Sciatic nerve (tissue), 2 donors: ENCODE measurements at places on chromosomes 12 and 14. TPM values are rescaled to one million over a fixed set of nuclear protein-coding genes. Genes with fewer than 3 reads are reported as not detected.
A peak's percentile ranks its signal among the peaks of the same experiment; 100 is the strongest.

GRCh38 chr14:99972748-99973466 lies 92.3 kb upstream of the EVL start:
- no peak for DNase-seq

GRCh38 chr12:12717586-12718380 lies 615 bp downstream of the CDKN1B start:
- DNase-seq = no peak

DNA sequence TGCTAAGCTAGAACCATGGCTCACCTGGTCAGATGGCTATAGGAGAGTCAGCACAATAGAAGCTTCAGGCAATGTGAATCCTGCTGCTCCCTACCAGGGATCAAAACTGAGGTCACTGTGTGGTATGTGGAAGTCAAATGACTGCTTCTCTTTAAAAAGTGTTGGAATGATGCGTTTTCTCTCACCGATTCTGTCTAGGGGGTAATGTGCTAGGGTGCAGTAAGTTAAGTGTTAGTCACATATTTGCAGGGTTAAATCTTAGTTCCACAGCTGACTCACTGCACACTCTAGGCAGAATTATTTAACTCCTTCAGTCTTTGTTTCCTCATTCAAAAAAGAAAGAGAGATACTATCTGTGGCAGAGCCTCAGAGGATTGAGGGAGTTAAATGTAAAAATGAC lies 696.6 kb downstream of the DIO2 start:
- no peak for DNase-seq

- peak; percentile 94 for DNase-seq
Observed at GRCh38 chr12:53065975-53066931, 12.9 kb downstream of the SPRYD3 start.

DNA sequence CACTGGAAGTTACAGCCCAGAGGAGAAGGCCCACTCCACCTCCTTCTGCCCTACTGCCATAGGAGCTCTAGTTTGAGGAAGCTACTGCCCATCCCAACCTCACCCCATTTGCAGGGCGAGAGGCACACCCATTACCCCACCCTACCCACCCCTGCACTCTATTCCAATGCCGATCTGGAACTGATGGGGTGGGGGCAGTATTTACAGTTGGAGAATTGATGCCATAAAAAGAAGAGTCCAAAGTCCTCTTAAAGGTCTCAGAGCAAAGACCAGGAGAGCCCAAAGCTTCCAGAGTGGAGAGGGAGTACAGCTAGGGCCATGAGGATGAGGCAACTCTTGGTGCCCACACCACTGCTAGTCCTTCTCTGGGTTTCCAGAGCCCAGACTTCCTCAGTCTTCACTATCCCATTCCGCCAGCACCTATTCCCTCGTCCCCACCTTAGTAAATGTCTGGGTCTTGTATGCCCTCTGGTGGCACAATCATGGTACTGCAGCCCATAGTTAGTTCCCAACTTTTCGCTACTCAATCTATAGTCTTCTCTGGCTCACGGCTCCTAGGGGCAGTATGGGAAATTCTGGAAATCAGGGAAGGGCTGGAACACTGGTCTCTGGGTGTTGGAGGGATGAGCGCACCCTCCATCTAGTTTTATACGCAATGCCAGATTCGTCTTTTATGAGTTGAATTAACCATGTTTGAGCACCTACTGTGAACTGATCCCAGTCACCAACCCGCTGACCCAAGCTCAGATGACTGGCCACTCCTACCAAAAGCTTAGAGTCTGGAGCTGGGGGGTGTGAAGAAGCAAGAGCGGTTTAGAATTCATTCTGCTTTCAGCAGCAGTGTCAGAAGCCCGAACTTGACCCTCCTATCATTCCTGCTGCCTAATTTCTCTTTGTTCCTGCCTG lies 6.9 kb upstream of the ADCY6 start:
- DNase-seq = peak; percentile 83

- DNase-seq = no peak
Observed at GRCh38 chr14:100484531-100485267, 102.5 kb downstream of the BEGAIN start.

DNA sequence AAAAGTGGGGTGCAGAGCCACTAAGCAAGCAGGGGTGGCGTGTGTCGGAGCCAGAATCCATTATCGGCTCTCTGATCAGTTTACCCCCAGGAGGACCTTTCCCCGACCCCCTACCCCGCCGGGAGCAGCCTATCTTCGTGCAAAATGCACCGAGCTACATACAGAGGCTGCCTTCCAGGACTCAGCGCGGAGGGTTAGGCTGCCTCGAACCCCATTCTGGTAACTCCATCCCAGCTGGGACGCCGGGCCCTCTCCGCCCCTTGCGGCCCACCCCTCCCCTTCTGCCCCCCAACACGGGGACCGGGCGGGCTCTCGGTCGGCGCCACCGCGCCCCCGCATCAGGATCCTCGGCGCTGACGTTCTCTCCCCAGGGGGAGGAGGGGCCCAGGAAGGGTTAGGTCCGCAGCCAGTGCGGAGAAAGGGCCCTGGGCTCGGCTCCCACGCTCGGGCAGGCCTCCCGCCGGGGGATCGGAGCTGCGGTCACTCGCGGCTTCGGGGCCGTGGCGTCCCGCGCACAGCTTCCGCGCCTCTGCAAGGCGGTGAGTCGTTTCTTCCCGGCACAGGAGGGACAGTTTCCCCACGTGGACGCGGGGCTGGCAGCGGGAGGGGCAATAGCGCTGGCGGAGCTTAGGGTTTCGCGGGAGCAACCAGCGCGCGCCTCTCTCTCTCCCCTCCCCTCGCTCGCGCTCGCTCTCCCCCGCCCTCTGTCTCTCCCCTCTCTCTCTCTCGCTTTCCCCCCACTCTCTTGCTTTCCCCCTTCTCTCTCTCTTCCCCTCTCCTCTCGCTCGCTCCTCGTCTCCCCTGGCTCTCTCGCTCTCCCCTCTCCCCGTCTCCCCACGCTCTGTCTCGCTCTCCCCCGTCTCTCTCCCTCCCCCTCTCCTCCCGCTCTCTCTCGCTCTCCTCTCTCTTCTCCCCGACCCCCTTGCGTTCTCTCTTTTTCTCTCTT lies 12.5 kb upstream of the MAP3K9 start:
- DNase-seq = peak; percentile 68

GZMH gene
- total RNA-seq = 1.6 TPM

NPAS3 gene
- total RNA-seq = 14.6 TPM

PELI2 gene
- 44.0 TPM for total RNA-seq

PTPRO gene
- 3.7 TPM for total RNA-seq

SMARCC2 gene
- total RNA-seq = 160 TPM
